Amygdala (tissue), 56 donors: ENCODE measurements at places on chromosomes 16 and 17.

DNA sequence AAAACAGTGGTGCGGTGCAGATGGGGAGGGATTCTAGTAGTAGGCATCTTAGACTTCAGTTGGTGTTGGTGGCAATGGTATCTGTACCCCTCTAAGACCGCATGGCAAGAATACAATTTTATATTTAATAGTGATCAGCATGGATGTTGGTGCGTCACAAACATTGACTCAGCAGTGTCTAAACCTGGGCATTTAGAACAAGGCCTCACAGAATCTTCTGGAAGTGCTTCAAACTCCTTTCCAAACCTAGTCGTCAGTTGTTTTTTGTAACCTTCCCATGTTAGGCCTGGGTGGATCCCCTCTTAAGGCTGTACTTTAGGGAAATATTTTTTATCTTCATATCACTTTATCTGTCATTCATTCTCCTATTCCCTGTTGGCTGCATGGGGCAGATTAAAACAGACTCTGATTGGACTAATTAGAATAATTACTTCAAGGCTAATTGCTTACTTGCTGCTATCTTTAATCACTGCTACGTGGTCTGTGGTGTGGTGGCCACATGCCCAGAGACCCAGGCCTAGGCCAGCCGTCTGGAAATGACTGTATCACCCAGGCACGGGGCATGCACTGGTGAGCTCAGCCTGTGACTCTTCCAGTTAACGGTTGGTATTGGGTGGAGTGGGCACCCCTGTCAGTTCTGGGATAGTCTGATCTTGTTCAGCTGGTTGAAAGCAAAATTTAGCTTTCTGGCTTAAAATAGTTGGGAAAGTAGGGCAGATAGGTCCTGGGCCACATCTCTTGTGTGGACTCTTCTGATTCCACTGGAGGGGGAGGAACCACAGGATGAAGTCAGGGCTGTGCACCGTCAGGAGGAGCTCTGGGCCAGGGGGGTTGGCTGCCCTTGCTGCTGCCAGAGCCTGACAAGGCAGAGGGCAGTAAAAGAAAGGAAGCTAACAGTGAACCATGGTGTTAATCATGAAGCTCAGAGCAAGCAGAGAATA lies 4.5 kb downstream of the ALKBH5 start:
- no peak for DNase-seq

DNA sequence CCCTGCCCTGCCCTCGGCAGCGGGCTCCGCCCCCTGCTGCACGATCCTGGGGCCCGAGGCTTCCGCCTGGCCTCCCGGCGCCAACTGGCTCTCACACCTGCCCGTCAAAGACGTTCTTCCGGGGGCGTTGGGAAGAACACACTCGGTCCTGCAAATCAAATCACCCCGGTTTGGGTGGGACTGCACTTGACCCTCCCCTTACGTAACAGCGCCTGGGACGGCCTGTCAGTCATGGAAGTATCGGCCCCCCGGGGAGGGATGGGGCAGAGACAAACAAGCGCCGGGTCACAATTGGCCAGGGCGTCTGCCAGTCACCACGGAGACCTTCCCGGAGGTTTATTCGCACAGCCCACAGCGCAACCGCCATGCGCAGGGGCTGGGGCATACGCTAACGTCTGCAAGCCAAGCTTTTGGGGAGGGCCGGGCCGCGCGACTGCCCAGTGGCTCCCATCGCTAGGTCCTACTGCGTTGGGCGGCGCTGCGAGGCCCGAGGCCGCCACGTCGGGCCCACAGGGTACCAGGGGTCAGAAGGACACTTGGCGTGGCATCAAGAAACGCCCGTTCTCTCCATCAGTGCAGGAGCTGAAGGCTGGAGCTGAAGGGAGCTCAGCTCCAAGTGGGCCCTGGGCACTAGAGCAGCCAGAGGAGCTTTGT lies 388 bp upstream of the AKTIP start:
- peak; percentile 100 for DNase-seq

DNA sequence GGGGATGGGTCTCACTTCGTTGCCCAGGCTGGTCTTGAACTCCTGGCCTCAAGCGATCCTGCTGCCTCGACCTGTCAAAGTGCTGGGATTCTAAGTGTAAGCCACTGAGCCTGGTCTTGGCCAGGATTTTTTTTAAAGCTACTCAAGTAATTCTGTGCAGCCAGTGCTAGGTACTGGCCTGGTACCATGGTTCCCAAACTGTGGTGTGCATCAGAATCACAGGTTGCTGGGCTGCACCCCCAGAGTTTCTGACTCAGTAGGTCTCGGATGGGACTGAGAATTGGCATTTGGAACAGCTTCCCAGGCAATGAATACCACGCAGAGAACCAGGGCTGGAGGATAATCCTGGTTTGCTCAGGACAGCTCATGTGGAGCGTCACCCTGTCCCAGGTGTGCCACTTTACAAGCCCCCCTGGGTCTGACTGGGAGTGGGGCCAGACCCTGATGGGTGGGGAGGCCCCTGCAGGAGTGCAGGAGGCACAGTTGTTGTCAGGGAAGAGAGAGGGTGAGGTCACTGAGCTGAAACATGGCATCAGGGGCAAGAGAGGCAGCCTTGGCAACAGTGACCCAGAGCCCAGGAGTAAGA lies 10.7 kb upstream of the MRPS23 start:
- no peak for DNase-seq

GRCh38 chr17:79075446-79075750 lies 774 bp downstream of the ENGASE start:
- no peak for DNase-seq

GRCh38 chr17:82915757-82916027 lies 75.9 kb upstream of the ZNF750 start:
- no peak for DNase-seq

GRCh38 chr17:36085765-36086164 lies 4.2 kb downstream of the CCL3 start:
- no peak for DNase-seq

DNA sequence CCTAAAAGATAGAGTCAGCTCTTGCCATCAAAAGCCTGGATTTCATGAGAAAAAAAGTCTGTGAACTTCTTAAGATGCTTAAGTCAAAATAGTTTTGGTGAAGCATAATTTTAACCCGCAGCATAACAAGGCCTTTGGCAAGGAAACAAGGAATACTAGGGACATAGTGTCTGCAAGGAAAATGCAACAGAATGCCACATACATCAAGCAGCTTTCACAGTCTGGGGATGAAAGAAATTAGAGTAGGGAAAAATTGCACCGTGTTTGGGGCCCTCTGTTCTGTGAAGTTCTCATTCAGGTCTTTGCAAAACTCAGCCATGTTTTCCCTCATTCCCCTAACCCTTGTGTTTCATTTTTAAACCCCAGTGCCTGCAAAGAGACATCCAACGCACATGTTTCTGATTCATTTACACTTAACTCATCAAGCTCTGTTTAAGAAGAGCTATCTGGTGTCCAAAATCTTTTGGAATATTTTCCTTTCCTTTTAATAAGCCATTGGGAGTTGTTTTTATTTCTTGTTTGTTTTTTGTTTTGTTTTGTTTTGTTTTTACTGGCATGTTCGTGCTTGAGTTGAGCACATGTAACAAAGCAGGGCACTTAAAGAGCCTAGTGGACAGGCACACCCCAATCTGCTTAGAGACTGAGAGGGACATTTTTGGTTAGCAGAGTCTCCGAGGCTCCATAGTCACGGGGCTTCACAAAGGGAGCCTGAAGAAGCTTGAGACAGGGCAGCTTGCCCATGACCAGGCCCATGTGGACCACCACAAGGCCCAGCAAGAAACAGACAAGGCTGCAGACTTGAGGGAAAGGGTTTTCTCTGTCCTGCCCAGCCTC lies 116.5 kb downstream of the ANKFN1 start:
- no peak for DNase-seq

DNA sequence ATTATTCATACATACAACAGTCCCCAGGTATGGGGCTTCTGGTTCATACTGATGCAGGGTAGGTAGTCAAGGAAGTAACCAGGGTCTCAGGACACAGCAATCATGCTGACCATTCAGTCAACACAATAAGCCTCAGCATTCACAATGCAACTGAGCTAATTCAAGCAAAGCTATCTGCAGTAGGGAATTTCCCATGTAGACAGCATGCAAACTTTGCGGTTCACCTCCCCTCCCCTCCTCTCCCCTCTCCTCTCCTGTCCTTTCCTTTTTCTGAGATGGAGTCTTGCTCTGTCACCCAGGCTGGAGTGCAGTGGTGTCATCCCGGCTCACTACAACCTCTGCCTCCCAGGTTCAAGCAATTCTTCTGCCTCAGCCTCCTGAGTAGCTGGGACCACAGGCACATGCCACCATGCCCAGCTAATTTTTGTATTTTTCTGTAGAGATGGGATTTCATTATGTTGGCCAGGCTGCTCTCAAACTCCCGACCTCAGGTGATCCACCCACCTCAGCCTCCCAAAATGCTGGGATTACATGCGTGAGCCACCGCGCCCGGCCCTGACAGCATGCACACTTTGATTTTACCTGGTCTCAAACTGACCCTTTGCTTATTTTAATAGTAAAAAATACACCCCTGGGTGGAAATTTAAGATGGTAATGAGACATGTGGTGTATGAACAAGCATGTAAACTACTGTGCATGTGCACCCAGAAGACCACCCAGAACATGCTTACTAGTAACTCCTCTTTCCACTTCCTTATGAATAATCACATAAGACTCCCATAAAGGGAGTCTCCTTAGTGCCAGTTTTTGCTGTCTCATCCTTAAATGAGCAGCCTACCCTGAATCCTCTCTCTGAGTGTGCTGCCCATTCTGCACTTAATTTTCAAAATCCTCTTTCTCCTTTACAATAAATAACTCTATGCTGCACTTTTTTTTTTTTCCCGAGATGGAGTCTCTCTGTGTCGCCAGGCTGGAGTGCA lies 9.3 kb upstream of the RNF135 start:
- no peak for DNase-seq

DNA sequence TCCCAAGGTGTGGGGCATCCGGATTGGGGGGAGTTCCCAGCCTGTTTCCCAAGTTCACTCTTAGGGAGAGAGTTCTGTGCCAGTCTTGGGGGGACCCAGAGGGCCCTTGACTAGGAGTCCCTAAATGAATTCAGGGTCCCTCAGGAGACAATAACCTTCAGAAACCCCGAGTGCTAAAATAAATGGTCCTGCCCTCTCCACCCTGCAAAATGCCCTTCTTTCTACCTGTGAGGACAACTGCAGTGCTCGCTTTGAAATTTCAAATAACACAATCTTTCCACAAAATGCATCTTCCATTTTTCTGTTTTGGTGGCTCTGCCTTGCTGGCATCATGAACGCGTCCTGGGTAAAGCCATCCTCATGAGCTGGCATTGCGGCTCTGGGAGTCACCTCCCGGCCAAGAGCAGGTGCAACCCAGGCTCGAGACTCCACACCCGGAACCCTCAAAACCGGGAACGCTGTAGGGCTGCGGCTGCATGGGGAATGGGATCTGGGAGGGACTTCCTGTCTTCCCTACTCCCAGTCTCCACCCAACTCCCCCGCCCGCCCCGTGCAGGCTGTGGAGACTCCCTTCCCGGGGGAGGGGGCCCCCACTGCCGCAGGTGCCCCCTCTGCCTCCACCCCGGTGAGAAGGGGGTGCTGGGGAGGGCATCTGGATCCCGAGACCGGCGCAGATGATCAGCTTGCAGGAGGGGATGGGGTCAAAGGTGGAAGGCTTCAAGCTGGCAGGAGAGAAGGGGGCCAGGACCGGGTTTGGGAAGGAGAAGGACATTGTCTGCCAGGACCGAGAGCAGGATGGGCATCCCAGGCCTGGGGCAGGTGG lies at the start of gene ZNF205:
ZNF205 (plus strand) TSS at position 529 of the 823 bp plus-strand sequence. CDS start 845 bp downstream, outside the sequence.
- peak; percentile 79 for DNase-seq

- no peak for DNase-seq
These were observed 19.1 kb upstream of the NTN1 start for GRCh38 chr17:9002227-9002605.

DNA sequence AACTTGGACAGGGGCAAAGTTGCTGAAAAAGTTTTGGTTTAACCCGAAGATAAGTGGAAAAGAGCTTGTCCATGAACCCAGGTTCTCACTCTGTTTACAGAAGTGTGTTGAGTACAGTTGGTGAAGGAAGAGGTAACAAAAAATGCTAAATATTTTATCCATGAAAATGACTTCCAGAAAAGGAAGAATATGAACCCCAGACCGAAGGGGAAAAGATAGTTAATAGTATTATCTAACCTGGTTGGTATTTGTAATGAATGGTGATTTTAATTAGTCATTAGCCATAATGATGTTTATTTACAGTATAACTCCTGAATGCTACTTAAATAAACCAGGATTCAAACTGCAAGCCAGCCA lies 574 bp upstream of the TMEM106A start:
- no peak for DNase-seq

DNA sequence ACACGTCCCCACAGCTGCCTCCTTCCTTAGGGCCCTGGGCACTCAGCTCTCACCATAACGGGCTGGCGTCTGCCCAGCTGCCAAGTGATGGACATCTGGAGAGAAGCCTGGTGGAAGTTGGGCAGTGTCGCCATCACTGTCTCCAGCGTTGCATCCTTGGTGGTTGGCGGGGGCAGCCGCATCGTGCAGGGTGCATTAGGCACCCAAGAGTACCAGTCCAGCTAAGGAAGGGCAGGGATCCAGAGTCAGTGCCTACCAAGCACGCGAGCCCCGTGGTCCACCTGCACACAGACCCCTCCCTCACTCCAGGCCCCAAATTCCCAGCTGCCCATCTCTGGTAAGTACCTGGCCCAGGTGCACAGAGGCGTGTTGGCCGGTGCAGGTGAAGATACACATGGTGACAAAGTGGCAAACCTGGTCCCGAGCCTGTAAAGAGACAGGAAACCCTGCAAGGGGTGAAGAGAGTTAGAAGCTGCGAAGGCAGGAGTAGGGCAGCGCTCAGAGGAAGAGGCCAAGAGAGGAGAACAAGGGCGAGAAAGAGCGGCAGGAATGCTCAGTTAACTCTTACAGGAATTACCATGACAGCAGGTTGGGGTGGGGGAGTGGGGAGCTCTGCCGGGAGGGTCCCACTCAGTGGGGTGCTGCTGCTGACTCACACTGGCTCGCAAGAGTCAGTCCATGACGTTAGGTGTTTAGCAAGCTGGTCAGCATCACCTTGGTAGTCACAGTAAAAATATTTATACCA lies 9.5 kb downstream of the ALOX15 start:
- DNase-seq, result no peak

GRCh38 chr16:53757971-53758609 lies 54.1 kb downstream of the FTO start:
- DNase-seq, result no peak

DNA sequence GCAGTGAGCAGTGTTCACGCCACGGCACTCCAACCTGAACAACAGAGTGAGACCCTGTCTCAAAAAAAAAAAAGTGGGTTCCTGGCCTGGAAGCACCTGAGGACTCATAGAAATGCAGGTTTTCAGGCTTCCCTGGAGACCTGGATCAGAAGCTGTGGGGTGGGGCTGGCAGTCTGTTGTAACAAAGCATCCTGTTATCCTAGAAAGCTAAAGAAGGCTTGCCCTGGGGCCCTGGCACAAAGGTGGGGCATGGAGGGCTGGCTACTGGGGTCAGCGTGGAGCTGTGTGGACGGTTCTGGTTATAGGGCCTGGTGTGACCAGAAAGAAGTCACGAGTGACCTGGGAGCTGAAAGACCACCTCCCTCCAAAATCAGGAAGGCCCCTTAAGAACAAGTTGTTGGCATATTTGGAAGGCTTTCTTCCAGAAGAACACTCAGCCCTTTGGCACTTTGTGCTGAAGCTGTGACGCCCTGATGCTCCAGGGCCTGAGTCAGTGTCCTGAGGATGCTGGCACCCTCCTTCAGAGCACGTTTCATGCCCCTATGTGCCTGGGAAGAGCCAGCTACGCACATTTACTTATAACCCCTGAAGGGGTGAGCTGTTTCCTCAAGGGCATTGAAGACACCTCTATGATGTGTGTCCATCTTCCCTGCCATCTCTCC lies 6.2 kb downstream of the CRISPLD2 start:
- no peak for DNase-seq

- no peak for DNase-seq
These were observed 34.6 kb downstream of the ZNF750 start for GRCh38 chr17:82805254-82805653.
